C1 segment of cervical spinal cord (tissue), 14 donors: ENCODE measurements at places on chromosomes 3 and 15.

GRCh38 chr3:10108091-10108490 lies at the start of gene FANCD2OS:
TSS of gene FANCD2OS (minus strand) at chr3:10108255. CDS start at chr3:10104774, 3,481 bp downstream.
- no peak for DNase-seq

- DNase-seq = no peak
Measured at GRCh38 chr3:37324850-37325321, 150.5 kb upstream of the LRRFIP2 start.

DNA sequence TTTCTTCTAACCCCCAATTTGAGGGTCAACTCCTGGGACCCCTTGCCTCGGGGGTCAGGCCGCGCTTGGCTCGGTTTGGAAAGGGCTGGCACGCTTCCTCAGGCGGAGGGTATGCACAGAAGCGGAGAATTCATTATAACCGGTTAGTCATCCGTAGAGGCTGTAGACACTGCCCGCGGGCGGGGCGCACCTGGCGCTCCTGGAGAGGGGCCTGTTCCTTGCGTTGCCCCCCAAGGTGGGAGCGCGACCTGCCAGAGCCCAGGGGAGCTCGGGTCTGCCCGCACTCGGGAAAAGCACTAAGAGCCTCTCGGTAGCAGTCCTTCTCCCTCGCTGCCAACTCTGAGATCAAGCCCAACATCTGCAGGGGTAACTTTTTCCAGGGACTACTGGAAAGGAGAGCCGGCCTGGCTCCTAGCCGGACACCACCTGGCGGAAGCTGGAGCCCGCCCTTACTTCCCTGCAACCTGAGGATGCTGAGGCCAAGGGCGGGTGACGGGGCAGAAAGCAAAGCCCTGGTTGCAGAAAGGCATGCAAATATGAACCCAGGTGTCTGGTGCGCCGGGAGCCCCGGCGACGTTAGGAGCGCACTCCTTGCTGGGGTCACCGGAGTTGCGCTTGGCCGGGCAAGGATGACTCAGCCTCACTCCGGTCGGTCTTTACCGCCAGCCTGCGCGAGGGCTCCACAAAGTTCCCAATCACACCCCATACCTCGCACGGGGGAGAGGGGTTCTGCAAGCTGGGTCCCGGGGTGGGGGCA lies 1.5 kb upstream of the CACNA2D3 start:
- no peak for DNase-seq

- no peak for DNase-seq
Measured at GRCh38 chr3:14490831-14491230, 49.3 kb downstream of the GRIP2 start.

- no peak for DNase-seq
Measured at GRCh38 chr3:152305075-152305474, 36.3 kb downstream of the MBNL1 start.

- DNase-seq = no peak
Measured at GRCh38 chr3:185308126-185308754, 54.4 kb upstream of the EHHADH start.

DNA sequence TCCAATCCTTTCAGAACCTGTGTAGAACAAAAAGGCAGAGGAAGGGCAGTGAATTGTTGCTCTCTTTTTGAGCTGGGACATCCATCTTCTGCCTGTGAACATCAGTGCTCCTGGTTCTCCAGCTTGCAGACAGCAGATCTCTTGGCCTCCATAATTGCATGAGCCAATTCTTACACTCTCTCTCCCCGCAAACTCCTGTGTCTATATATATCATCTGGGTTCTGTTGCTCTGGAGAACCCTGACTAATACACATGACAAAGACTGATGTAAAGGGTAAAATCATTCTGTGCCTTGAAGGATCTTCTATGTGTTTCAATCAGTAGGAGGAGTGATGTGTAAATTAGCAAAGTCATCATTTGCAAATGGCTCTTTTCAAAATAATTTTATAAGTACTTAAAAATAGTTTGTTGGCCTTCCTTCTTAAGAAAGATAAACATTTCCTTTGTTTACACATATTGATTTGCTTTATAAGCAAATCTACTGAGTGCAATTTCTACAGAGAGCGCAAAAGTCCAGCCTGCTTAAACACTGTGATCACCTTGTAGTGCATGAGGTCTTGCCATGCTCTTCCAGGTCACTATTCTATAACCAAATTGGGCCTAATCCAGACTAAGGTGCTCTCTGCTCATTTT lies 154.9 kb upstream of the ANKRD28 start:
- no peak for DNase-seq

- DNase-seq = no peak
Measured at GRCh38 chr15:60223176-60223575, 174.6 kb downstream of the ANXA2 start.

GRCh38 chr3:36786921-36787890 lies 22.9 kb upstream of the DCLK3 start:
- DNase-seq = no peak

DNA sequence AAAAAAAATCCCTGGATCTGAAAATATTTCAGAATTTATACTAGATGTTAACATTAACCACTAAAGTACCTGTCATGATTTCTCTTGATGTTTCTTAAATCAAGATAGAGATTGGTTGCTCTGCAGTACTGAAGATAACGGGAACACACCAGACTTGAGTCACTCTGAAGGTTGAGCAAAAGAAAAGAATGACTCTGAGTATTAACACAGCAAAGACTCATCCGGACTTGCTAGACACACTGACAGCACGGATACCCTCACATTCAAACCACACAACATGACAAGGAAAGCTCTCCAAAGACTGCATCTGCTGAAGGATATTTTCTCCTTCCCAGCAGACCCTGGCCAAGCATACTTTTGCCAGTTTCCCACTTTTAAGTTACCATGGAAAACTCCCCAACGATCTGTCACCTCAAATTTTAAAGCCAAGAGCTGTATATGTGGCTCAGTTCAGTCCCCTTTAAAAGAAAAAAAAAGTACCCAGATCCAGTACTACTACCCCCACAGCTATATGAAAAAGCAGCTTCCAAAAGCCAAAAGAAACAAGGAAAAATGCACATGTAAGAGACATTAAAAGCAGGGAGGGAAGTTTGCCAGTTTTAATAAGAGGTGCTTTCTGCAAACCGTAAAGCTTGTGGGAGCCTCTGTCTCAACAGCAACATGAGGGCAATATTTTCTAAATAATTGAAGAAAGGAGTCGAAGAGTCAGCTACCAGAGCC lies 8.3 kb downstream of the EOGT start:
- no peak for DNase-seq

DNA sequence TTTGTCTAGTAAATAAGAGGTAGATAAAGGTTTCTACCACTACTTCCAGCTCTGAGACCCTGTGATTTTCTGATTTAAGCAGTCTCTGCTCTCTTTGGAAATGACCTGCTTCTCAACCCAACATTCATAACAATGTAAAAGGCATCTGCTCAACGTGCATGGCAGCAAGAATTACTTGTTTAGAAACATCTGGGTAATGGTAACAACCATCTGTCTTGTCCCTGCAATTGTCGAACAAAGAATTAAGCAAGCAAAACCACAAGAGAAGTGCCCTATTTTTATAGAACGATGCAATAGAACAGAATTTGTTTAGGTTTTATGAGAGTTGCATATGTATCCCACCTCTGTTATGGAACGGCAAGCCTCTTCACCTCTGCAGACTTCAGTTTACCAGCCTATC lies 7.1 kb upstream of the FSIP1 start:
- no peak for DNase-seq

DNA sequence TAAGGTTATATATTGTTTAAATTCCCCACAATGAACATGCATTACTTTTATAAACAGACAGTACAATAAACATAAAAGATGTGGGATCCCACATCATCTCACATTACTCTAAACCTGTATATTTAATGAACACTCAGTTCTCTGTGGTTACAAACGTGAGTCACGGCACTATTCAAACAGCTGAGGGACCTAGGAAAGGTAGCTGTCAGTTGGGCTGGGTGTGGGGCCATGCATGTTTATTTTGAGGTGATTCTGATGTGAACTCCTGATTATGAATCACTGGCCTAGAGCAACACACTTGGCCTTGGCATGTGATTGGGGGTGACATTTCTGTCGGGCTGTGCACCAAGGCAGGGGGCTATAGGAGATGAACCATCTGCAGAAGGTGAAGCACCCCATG lies 147.6 kb upstream of the HACD2 start:
- DNase-seq = no peak

- no peak for DNase-seq
Measured at GRCh38 chr15:25238716-25239470, 199.9 kb downstream of the UBE3A start.

GRCh38 chr3:120049881-120050539 lies 44.2 kb downstream of the GSK3B start:
- DNase-seq = no peak

DNA sequence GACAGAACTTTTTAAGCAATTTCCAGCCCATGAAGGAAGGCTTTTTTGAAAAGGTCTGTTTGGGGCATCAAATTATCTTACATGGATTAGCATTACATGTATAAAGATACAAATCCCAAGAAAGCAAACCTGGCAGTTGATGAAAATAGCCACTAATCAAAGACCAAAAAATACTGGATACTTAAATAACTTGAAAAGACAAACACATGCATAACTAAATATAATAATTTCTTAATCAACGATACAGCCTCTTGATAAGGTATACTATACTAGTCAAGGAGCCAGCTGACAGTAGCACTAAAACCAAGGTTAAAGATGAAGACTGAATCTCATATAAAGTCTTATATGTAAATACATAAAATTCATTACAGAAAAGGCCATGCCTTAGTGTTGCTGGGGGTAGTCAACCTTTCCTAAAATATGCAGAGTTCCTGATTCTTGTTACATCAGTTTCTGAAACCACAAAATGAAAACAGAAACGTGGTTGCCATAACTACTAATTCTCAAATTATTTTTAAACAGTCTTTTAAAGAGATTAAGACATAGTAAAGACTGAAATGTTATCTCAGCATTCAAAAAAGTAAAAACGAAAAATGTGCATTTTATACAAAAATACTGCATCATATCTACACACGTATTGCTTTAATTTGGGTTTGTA lies 2.0 kb downstream of the ANKRD28 start:
- DNase-seq = no peak

GRCh38 chr15:77650265-77650664 lies 17.6 kb upstream of the LINGO1 start:
- no peak for DNase-seq

- DNase-seq = no peak
Measured at GRCh38 chr15:73305331-73306211, 63.2 kb downstream of the HCN4 start.

GRCh38 chr3:2920103-2920502 lies 190.1 kb downstream of the IL5RA start:
- no peak for DNase-seq

DNA sequence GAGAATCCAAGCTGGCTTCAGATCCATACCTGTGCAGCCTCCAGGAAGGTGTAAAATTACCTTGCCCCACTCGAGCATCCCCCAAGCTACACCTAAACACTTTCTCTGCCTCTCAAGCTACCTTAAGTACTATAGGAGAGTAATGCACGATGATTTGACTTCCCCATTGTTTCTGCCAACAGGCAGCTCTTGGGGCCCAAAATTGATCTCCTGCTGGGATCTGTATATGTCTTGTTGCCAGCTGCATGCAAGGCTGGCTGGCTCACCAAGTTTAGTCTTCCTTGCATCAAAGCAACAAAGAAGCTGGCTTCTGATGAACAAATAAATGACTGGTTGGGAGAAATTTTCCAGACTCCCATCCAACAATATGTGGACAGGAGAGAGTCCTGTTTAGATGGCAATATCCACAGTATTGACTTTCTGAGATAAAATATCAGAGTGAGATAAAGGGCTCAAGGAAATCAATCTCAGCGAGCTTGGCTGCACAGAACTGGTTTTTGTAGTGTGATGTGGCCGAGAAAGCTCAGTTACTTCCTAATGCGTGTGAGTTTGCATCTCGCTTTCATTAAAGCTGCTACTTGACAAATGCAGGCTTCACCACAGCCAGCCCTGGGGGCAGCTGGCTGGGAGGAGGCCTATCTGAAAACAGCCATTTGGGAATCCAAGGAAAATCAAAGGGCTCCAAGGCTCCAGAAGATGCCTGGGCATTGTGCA lies 140.7 kb downstream of the MINAR1 start:
- no peak for DNase-seq

- DNase-seq = no peak
Measured at GRCh38 chr3:154872074-154872473, 208.0 kb upstream of the MME start.

DNA sequence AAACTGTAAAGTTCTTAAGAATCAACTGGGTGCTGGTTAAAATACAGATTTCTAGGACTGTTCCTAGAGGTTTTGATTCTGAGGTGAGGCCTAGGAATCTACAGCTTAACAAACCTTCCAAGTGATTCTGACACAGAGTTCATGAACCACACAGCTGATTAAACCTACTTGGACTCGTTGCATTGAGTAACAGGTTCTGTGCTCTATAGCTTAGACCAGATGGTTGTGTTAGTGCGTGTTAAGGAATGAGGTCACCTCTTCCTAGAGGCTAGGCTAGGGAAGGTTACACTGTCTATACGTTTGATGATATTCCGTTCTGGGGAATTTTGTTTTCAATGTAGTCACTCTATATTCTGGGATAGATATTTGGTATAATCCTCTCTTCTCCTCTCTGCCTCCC lies 21.9 kb downstream of the EID1 start:
- DNase-seq = no peak

GRCh38 chr3:127646501-127647046 lies 17.6 kb downstream of the PODXL2 start:
- no peak for DNase-seq

DNA sequence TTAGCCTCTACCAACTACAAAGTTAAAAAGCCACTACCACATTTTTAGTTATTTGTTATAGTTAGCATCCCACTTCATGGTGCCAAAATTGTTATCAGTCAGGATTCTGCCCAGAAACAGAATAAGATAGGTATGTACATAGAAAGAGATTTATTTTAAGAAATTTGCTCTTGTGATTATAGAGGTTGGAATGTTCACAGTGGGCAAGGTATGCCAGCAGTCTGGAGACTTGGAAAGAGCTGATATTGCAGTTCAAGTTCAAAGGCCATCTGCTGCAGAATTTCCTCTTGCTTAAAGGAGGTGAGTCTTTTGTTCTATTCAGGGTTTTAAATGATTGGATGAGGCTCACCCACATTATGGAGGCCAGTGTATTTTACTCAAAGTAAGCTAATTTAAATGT lies 143.8 kb upstream of the POU1F1 start:
- DNase-seq = no peak

- no peak for DNase-seq
Measured at GRCh38 chr3:196837819-196838420, 29.8 kb upstream of the SENP5 start.

DNA sequence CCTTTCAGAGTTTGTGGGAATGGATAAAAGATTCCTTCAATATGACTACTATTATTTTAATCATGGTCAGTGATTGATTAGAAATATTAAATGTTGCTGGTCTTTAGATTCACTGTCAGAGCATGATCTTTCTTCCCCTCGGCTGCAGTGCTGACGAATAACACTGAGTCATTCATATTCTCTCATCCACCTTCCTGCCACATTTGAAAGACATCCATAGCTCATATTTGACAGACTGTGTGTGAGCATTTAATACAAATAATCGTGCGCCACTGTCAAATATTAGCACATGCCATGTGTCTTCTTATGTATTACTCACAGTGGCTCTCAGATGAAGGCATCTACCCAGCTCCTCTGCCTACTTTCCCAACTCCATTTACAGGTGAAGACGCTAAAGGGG lies 476.5 kb upstream of the TPRG1 start:
- no peak for DNase-seq

- no peak for DNase-seq
Measured at GRCh38 chr3:118146658-118147375, 887.8 kb downstream of the IGSF11 start.

- no peak for DNase-seq
Measured at GRCh38 chr3:158407844-158408517, 163.0 kb upstream of the MLF1 start.
